ENCODE measurements at places on chromosomes 5 and 9.

- DNase-seq: no peak
Measured at GRCh38 chr9:36102742-36103495, 33.6 kb upstream of the GLIPR2 start.

DNA sequence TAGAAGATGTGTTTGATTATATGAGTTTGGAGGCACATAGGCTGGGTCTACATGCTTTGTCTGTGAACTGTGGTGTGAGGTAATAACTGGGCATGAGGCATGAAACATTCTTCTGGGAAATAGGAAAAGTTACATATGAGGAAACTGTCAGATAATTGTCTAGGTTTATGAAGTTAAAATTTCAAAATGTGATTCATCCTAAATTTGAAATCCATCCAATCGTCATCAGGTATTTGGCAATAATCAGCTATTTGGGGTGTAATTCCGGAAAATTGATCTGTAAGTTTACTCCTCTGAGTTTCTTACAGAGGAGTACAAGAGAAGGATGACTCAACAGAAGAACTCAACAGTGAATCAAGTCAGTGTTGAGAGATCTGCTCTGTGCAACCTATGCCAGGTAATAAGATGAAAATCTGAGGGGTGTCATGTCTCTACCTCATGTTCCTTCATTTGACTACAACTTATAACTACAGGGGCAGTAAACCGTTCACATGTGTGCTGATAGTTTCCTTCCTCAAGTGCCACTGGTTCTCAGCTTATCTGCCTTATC is 1171.6 kb upstream of the CDH18 start:
- DNase-seq: no peak

GRCh38 chr5:93572101-93572607 is 8.9 kb downstream of the NR2F1-AS1 start:
- DNase-seq: no peak

DNA sequence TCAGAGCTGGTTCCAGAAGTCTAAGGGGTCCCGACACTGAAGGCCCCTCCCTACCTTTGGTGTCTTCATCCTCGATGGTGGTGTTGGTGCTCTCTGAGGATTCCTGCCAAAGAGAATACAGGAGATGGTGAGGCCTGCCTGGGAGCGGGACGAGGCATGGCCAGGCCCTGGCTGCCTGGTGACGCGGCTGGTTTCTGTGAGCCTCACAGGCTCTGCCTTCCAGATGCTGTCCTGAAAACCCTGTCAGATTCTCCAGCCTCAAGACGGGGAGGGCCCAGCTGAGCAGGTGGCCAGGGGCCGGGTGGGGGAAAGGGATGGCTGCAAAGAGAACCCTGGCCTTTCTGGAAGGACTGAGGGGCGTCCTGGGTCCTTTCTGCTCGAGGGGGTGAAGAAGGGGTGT is 48.8 kb downstream of the SLC6A7 start:
- DNase-seq: no peak

DNA sequence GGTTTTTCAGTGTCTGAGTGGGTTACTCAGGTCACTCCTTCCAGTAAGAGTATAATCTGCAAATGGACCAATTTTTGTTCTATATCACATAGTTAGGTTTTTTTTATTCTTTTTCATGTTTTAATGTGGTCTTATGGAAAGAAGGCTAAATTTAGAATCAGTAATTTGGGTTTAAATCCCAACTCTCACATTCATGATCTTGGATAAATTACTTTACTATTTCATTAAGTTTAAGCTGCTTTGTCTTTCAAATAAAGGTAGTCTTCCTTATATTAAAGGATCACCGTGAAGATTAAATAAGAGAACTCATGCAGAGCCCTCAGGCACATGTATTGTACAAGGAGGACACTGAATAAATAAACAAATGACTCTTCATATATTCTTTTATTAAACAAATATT is 234.7 kb downstream of the SGCD start:
- DNase-seq: no peak

DNA sequence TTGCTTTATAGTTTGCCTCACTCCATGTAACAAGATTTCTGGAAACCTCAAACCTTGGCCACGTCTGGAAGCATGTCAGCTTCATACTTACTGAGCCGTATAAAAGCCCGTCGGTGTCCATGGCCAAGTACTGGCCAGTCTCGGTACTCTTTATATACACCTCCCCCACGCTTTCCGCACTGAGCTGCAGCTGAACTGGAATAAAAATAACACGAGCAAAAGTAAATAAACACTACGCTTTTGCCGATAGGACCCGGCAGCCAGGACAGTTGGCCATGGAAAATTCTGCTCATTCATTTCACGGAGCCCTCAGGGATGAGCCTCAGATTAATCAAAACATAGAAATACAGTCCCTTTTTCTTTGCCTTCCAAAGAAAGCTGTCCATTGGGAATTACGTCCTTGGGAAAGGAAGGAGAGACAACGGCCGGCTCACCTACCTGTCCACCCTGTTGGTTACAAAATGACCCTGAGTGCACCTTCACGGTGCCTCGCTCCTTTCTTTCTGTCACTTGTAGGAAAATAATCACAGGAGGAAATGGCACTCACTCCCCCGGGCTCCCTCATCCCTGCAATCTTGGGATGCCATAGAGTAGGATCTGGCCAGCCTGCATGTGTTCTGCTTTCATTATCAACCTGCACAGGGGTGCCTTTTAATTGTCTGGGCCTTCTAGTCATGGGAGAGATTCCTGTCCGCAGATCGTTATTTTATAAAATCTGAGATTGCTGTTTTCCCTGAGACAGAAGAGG is 85.1 kb downstream of the FGF1 start:
- DNase-seq: no peak

- DNase-seq: no peak
Measured at GRCh38 chr9:133457233-133457632, 2.5 kb upstream of the CACFD1 start.

GRCh38 chr5:139759219-139759721 is 36.3 kb upstream of the PSD2 start:
- DNase-seq: no peak

GRCh38 chr9:72151104-72151503 is 1.9 kb downstream of the GDA start:
- no peak for DNase-seq

- DNase-seq: no peak
Measured at GRCh38 chr5:121366515-121366914, 485.2 kb upstream of the FTMT start.

DNA sequence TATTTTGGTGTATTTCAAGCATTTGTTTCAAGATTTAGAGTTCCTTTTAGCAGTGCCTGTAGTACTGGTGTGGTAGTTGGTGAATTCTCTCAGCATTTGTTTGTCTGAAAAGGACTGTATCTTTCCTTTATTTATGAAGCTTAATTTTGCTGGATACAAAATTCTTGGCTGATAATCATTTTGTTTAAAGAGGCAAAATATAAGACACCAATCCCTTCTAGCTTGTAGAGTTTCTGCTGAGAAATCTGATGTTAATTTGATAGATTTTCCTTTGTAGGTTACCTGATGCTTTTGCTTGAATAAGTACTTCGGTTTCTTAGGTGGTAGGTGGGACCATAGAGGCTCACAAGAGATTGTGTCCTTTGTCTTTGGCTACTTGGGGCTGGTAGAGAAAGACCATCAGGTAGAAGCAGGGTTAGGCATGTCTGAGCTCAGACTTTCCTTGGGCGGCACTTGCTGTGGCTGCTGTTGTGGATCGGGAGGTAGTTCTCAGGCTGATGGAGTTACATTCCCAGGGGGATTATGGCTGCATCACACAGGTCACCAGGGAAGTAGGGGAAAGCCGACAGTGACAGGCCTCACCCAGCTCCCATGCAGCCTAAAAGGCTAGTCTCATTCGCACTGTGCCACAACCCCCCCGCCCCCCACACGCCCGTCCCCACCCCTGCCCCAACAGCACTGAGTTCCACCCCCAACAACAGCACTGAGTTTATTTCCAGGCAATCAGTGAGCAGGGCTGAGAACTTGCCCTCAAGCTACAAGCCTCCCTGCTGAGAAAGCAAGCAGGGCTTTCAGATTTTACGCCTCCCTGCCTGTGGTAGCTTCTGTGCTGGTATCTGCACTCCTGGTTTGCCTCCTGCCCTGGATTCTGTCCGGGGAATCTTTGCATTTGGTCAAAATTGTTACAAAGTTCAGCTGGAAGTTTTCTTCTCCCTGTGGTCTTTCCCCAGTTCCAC is 127.1 kb upstream of the GLRA1 start:
- DNase-seq: no peak

DNA sequence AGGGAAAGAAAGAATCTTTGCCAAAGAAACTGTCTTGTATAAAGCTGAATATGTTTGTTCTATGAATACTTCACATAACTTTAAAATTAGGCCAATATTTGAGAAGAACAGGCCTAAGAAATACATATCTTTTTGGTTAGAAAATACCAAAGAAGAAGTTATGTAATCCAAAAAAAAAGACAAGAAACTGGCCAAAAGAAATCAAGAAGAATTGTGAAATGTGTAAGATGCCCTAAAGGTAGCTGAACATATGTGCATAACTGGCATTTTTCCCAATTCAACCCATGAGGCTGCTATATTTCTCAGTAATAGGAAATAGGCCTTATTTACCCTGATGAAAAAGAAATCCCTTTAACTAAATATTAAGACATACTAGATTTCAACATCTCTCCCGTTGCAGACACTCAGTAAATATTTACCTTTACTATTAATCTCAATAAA is 290.0 kb downstream of the CETN3 start:
- no peak for DNase-seq

- DNase-seq: no peak
Measured at GRCh38 chr5:24065779-24066178, 558.4 kb downstream of the PRDM9 start.

GRCh38 chr9:107513464-107514100 is 24.0 kb upstream of the KLF4 start:
- DNase-seq: no peak

DNA sequence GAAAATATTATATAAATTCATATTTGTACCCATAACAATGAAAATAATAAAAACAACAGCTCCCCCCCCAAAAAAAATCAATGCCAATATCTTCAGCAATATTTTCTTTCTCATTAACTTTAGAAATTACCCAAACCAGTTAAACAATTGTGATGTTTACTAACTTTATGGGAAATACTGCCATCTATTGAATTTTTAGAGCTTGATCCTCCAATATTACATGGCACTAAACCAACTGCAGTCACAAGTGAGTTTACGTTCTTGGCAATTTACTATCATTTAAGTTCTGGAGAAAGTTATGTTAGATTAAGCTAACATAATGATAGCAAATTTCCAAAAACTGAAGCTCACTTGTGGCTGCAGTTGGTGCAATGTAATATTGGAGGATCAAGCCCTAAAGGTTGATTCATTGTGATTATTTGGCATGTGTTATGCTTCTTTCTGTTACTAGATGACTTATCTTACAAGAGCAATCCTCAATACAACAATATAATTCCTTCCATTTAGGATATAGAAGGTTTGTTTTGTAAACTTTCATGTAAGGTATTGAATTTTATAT is 379.5 kb downstream of the CDH18 start:
- no peak for DNase-seq
